Cardiac septum (tissue), 1 donor: ENCODE measurements at places on chromosomes 16 and 17. TPM values are rescaled to one million over a fixed set of nuclear protein-coding genes. Genes with fewer than 3 reads are reported as not detected.

Gene SAMD14
- 4.4 TPM for total RNA-seq

- no peak for DNase-seq
These were observed 27.1 kb downstream of the GINS3 start for GRCh38 chr16:58419241-58419990.

- DNase-seq = no peak
These were observed 60.7 kb downstream of the ARSG start for GRCh38 chr17:68352041-68352440.

Gene OR2C1
- total RNA-seq = not detected

- no peak for DNase-seq
These were observed 19.3 kb upstream of the ITGA2B start for GRCh38 chr17:44408786-44409185.

GRCh38 chr16:22379656-22380055, 5.2 kb upstream of the CDR2 start:
- DNase-seq = no peak

Gene TBC1D3E
- not detected for total RNA-seq
